ENCODE measurements at places on chromosomes 4 and X.

GRCh38 chr4:118032691-118033090 is 1.6 kb upstream of the NDST3 start:
- DNase-seq: peak; percentile 4

GRCh38 chr4:97104666-97105065 is 1038.6 kb downstream of the STPG2 start:
- DNase-seq: no peak

DNA sequence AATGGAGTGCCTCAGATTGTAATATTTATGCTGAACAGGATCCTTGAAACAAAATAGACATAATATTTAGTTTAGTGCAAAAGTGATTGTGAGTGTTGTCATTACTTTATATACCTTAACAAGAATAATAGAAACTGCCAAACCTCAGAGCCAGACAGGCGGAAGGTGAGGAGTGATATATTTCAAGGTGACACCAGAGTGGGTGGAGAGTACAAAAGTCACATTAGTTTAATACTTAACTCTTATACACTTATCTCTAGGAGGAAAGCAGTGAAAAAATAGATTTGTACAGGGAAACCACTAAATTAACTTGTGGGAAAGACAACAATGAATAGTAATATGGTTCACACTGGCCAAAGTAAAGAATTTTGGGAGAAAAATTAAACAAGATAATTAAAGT is 342.8 kb upstream of the NDST4 start:
- DNase-seq: no peak

- DNase-seq: no peak
Measured at GRCh38 chrX:139936259-139936658, 3.4 kb upstream of the ATP11C start.

DNA sequence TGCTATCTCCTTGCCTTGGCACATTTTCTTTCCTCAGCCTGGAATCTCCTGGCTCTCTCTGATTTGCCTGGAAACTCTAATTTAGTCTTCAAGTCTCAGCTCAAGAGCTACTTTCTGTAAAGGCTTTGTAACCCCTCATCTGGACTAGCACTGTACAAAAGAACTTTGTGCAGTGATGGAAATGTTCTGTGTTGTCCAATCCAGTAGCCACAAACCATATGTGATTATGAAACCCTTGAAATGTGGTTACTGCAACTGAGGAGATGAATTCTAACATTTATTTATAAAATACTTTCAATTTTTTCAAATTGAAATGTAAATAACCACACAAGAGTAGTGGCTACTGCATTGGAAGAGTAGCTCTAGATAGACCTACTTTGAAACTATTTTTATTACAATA is 66.6 kb upstream of the HS3ST1 start:
- DNase-seq: peak; percentile 69

GRCh38 chrX:5113128-5113527 is 1115.5 kb downstream of the NLGN4X start:
- DNase-seq: peak; percentile 0

- no peak for DNase-seq
Measured at GRCh38 chrX:125289209-125289608, 30.5 kb upstream of the TEX13C start.

DNA sequence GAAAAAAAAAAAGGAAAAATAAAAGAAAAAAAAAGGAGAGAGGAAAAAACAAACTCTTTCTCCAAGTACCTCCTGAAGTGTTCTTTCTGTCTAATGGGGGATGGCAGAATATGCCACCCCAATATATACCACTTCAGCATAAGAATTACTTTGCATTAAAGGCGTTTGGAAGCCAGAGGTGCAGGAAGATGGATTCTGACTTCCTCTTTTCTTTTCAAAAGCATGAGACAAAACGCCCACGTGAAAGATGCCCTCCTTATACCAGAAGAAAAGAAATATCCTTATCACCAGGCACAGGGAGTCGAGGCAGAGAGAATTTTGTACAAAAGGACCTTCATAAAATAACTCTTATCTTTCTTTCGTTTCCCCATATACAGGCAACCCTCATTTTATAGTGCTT is 40.9 kb downstream of the COX18 start:
- no peak for DNase-seq

DNA sequence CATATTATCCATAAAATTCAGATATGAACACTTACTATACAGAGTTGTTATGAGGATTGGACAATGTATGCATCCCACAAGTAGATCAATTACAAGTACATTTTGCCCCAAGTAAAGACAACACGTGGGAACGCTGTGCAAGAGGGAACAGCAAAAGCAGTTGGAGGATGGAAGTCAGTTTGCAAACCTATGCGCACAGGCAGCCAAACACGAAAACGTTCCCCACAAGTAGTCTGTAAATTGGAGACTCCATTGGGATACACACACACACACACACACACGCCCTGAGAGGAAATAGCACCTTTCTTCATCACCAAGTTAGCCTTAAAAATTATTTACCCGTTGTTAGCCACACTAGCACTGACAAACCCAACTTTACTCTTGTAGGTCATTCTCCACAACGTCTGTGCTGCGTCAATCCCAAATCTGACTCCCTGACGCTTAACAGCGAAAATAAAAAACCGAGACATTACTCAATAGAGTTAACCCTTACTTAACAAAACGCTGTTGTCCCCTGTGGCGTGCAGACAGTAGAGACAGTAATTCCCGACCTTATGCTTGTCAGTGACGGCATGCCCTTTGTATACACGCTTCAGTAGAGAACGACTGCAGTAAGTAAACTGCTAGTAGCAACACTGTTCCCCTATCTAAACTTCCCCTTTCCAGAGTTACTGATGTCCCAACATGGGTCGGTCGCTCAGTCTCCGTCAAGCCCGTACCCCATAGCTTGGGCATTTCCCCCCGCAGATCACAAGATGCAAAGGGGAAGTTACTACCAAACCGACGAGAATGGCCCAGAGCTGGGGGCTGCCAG is 730 bp downstream of the MANBA start:
- peak; percentile 58 for DNase-seq

DNA sequence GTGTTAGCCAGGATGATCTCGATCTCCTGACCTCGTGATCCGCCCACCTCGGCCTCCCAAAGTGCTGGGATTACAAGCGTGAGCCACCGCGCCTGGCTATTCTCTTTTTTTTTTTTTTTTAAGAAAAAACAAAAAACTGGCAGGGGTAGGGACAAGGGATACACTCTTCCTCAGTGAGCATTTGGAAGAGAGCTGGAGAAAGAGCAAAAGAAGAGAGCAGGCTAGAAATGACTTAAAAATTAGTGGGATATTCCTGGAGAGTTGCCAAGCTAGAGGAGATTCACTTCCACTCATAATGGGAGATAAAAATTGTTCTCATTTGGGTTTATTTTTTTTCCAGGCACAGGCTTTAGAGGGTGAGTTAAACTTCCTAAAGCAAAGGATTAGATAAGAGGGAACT is 140.0 kb upstream of the SCML1 start:
- peak; percentile 10 for DNase-seq

DNA sequence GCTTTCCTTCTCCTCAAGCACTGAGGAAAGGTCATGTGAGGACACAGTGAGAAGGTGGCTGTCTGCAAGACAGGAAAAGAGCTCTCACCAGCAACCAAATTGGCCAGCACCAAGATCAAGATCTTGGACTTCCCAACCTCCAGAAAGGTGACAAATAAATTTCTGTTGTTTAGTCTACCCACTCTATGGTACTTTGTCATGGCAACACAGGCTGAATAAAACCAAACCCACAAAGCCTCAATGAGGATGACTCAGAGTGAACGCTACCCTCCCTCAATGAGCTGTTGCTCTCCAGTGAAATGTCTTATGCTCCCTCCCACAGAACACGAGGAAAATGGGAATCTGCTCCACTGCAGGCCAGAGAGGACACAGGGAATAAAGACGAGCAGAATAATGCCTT is 244.1 kb downstream of the RAB28 start:
- DNase-seq: no peak

DNA sequence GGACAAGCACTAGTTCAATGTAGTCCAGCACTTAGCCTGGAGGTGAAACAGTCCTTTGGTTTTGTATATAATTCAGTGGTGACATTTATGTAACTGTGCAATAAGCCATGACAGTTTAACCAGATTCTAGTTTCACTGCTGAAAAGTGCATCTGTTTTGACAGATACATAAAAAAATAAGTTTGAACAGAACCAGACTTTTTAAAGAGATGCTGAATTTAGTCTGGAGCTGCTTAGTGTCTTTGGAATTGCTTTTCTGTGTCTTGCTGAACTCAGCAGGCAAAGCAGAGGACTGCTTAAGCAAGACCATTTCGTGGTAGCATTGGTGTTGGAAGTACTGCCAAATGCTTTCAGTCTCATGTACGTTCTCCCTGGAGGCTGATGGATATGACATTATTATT is 393.5 kb downstream of the MAPK10 start:
- DNase-seq: peak; percentile 45

GRCh38 chr4:159363361-159363760 is 260.5 kb downstream of the RAPGEF2 start:
- DNase-seq: no peak

- no peak for DNase-seq
Measured at GRCh38 chr4:110128029-110128428, 70.4 kb downstream of the ELOVL6 start.

DNA sequence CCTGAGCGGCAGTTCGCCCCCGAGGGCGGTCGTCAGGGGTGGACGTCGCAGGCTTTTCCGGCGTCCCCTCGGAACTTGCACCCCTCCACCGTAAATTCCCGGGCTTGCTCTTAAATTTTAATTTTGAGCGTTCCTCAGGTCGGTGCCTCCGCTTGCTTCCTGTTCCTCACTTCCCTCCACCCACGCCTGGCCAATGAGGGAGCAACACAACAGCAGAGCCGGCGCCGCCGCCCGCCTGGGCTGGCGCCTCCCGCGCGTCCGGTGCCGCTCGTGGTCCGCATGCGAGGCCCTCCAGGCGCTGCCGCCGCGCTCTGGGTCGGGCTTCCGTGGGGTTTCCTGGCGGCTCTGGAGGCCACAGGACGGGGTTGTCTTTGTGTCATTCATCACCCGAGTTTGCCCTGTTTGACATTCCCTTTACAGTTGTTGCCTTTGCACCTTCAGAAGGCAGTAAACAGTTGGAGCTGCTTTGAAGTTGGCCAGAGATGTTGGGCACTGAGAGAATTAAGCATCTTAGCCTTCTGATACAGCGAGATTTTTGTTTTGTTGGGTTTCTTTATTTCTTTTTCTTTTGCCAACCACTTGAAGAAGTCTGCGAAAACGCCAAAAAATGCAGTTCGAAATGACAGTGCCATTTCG is 692 bp downstream of the SPCS3 start:
- DNase-seq: peak; percentile 89

- no peak for DNase-seq
Measured at GRCh38 chrX:130771230-130771629, 131.8 kb downstream of the ENOX2 start.

- DNase-seq: no peak
Measured at GRCh38 chrX:154374313-154375155, at the start of gene FLNA. Gene FLNA (minus strand): TSS chrX:154374634. CDS start chrX:154371245, 3,389 bp downstream.

- DNase-seq: no peak
Measured at GRCh38 chr4:85369703-85370380, 105.1 kb upstream of the ARHGAP24 start.

- peak; percentile 85 for DNase-seq
Measured at GRCh38 chr4:41212616-41213203, 1.6 kb downstream of the APBB2 start.

GRCh38 chrX:120428309-120428708 is 40.8 kb downstream of the LAMP2 start:
- DNase-seq: peak; percentile 29

- no peak for DNase-seq
Measured at GRCh38 chr4:121380776-121381462, at the start of gene QRFPR. Gene QRFPR (minus strand): TSS chr4:121381018. CDS start chr4:121380647, 371 bp downstream.

DNA sequence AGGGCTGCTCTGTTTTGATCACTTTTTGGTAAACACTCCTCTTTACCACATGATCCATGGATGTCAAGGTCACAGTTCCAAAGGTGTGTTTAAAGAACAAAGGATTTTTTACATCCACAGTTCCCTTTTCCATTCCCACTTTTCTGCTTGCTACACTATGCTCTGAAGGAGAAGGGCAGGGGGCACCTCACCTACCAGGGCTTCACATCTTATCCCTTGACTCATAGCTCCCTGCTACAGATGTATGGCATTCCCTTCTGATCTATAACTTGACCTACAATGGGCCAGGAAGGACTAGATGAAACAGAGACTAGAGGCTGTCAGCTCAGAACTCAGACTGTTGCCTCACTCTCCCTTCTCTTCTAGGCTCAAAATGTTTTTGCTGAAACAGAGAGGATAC is 233.1 kb upstream of the RPS6KA3 start:
- DNase-seq: no peak

GRCh38 chr4:90419124-90419711 is 292.0 kb downstream of the CCSER1 start:
- DNase-seq: peak; percentile 65

DNA sequence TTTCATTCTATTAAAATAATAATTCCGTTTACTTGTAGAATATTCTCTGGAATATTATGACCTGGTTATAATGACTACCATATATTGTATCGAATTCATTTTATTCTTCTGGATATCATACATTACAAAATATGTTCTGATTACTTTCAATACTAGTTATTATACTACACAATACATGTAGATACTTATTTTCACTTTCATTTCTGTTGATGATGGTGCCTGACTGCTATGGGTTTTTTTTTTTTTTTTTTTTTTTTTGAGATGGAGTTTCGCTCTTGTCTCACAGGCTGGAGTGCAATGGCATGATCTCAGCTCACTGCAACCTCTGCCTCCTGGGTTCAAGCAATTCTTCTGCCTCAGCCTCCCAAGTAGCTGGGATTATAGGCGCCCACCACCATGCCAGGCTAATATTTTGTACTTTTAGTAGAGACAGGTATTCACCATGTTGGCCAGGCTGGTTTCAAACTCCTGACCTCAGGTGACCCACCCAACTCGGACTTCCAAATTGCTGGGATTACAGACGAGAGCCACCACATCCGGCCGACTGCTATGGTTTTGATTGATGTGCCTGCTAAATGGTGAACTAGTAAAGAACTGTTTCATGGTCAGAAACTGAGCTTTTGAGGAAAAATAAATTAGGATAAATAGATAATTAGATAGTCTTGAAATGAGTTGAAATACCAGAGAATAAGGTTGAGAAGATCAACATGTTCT is 39.5 kb downstream of the PCDH10 start:
- peak; percentile 2 for DNase-seq

GRCh38 chr4:153113838-153114105 is 90.5 kb upstream of the TRIM2 start:
- DNase-seq: no peak

- DNase-seq: no peak
Measured at GRCh38 chr4:158966091-158966490, 136.8 kb upstream of the RAPGEF2 start.

- DNase-seq: peak; percentile 61
Measured at GRCh38 chr4:125043486-125043885, 271.3 kb upstream of the FAT4 start.

DNA sequence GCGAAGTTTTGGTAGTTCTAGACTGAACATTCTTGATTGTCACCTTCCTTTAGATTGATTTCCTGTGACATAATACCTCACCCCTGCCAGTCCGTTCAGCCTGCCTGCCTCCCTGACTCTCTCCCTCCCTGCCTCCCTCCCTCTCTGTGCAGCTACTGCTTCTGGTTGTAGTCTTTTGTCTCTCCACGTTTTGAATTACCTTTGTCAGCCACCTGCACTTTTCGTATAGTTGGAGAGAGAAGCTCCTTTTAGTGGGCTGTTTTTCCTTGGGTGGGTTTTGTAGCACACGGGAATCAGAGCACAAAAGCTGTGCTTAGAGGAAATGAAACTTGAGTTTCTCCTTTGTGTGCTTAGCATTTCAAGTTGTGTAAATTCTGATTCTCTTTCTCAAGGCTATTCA is 32.6 kb upstream of the MSMO1 start:
- no peak for DNase-seq

Measured in choroid plexus epithelial cell (primary cell).